ENCODE measurements at places on chromosomes 1 and 21.

GRCh38 chr1:85494074-85494903 lies 29.3 kb upstream of the DDAH1 start:
- no peak for DNase-seq

DNA sequence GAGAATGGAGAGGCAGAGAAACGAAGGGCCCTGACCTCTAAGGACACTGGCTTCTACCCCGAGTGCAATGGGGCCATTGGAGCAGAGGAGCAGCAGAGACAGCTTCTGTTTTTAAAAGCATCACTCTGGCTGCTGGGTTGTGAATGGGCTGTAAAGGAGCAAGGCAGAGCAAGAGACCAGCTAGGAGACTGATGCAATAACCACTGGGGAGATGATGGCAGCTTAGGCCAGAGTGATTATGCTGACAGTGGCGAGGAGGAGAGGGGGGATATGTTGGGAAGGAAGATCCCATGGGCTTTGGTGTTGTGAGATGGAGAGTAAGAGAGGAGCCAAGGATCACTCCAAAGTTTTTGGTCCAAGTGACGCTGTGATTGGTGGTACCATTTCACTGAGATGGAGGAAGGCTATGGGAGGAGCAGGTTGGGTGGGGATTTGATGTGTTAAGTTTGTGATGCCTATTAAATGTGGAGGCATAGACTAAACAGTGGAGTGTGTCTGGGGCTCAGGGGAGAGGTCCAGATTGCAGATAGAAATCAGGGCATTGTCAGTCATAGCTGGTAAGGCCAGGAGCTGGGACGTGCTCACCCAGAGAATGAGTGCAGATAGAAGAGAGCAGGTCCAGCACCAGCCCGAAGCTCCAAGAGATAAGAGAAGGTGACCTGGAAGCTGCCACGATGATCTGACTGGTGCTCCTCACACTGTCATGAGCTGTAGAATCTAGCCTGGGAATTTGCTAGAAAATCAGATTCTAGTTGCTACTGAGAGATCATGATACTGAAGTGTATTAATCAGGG lies 11.0 kb downstream of the TRAF5 start:
- no peak for DNase-seq

- no peak for DNase-seq
Measured at GRCh38 chr1:222561656-222562055, 13.8 kb upstream of the HHIPL2 start.

DNA sequence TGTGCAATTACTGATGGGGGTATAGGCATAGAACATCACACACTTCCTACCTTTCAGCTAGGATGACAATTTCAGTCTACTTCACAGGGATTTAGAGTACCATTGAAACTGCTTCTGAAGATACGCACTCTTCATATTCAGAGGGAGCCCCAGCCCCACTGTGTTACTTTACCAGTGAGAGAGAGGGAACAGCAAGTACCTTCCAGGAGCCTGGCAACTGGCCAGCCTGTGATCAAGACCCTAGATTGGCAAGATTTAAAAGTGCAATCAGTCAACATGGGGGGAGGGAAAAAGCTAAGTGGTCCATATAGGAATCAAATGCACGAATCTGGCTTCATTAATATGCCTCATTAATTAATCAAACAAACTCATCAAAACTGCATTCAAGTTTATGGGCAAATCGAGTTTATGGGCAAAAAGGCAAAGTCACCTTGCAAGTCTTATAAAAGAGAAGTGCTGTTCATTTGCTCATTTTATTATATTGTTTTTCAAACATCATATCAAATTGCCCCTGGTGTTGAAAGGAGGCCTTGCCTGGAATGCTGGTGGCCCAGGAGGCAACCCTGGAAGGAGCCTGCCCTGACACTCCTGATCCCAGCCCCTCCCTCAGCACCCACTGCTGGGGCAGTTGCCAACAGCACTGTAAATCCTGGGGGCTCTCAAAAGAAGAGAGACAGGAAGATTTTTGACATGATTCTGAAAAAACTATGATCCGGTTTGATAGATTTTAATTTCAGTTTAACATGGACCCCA lies 184.9 kb upstream of the DPT start:
- DNase-seq: no peak

DNA sequence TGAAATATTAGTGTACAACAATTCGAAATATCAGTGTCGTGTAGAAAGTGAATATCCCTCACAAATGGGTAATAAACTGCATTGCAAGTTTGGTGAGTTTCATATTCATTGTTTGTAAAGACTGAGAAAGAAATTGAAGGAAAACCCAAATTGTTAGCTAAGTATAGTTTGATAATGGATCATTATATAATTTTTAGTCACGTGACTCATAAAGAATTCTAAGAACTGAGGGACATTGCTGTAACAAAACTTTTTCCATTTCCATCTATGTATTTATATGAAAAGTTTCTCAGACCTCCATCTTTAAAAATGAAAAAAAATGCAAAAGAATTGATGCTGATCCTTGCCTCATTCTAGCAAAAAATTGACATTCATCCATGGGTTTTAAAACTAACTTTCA lies 36.0 kb upstream of the SGIP1 start:
- DNase-seq: no peak

- DNase-seq: no peak
Measured at GRCh38 chr1:15692121-15692682, 8.1 kb downstream of the PLEKHM2 start.

GRCh38 chr1:6646499-6647148 lies 22.0 kb downstream of the THAP3 start:
- DNase-seq: peak; percentile 57

GRCh38 chr1:110492573-110492972 lies 26.4 kb downstream of the KCNA10 start:
- no peak for DNase-seq

GRCh38 chr1:225973158-225973557 lies 26.0 kb downstream of the SDE2 start:
- DNase-seq: no peak

DNA sequence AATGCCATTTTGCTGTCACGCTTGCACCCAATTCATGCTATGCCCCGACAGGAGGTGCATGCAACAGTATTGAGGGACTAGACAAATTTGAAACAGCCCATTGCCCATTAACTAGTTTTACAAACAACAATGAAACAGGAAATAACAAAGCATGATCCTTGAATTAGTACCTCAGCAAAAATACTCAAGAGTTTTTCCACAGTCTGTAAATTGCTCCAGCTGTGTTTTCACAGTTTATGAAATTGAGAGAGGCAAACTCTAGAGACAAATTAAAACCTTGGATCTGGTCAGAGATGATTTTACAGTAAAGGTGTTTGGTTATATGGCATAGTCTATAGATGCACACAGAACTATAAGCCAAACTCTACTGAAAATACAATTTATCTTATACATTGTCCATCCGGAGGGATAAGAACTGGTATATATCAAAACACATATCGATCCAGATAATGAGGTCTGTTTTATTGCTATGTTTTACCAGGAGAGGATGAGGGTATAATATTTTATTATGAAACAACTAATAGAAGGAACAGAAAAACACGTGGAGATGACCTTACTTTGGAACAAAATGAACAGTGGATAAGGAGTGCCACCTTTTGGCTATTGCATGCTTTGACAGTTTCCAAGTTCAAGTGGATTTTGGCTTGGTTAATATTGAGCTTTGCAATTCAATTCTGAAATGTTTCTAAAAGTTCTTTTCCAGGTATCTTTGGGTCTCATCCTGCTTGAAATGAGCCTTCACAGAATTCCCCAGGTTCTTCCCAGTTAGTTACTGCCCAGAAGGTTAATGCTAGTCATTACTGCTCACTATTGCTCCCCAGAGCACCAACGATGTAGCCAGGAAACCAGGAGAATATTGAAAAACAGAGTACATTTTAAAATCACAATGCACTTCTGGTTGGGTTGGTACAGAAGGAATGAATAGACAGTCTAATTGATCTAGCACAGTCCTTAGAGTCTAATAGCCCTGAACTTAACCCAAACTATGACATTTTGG lies 45.7 kb downstream of the ZC3H11B start:
- DNase-seq: no peak

DNA sequence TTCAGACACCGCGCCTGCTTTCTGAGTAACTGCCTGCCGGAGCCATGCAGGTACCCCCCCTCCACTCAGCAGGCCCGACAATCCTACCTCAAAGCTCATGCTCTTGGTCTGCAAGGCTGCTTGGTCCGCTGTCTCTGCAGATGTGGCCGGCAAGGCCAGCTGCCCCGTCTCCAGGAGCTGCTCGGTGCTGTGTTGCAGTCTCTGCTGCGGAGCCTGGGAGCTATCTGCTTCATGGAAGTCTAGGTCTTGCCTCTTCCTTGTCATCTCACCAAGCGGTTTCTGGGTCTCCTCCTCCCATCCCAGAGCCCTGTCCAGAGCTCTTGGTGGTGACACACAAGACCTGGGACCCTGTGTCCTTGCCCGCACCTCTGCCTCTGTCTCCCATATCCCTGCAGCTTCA lies 24.0 kb upstream of the GNPAT start:
- no peak for DNase-seq

GRCh38 chr1:89169166-89169565 lies 6.6 kb downstream of the GBP7 start:
- DNase-seq: no peak

DNA sequence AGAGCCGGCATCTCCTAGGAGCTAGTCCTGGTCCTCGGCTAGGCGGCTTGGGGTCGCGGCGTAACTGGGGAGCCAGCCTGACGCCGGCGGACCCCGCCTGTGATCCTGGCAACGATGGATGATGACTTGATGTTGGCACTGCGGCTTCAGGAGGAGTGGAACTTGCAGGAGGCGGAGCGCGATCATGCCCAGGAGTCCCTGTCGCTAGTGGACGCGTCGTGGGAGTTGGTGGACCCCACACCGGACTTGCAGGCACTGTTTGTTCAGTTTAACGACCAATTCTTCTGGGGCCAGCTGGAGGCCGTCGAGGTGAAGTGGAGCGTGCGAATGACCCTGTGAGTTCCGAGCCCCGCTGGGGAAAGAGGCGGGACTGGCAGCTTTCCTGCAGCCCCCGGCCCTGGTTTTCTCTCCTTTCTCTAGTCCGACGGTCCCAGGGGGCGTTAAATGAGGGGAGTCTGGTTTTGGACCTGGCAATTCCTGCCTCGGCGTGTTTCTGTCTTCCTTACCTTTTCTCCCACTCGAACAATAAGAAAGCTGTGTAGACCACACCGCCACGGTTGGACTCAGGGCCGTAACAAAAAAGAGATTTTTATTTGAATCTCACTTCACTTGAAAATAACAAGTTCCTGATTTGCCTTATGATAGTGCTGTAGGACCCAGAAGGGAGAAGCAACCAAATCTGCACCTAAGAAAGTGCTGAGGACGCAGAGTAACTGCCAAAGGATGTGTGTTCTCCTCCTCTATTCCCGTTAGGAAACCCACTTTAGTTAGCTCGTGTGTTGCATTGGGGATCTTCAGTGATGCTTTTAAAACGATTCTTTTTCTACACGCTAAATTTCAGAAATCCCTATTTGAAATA lies at the start of gene SPRTN:
Gene SPRTN, plus strand, starts transcription at position 24 of the 859 bp plus-strand sequence. Its CDS starts 91 bp downstream, at position 115.
- DNase-seq: peak; percentile 94

GRCh38 chr1:205491794-205492193 lies 12.7 kb upstream of the CDK18 start:
- DNase-seq: no peak

DNA sequence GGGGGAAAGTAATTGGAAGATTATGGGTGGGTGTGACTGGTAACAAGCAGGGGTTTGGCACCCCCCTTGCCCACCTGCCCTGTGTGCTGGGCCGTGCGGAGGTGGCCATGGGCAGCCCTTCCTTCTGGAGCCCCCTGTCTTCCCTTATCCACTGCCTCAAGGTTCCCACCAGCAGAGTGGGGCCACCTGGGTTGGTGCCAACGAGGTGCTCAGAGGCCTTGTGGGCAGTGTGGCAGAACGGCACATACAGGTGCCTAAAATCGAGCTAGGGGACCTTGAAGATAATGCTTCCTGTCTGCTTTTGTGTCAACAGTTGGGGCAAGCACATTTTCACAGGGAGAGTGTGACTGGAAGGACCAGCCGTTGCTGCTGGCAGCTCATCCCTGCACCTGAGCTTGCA lies 161.8 kb downstream of the PCBP3 start:
- peak; percentile 12 for DNase-seq

DNA sequence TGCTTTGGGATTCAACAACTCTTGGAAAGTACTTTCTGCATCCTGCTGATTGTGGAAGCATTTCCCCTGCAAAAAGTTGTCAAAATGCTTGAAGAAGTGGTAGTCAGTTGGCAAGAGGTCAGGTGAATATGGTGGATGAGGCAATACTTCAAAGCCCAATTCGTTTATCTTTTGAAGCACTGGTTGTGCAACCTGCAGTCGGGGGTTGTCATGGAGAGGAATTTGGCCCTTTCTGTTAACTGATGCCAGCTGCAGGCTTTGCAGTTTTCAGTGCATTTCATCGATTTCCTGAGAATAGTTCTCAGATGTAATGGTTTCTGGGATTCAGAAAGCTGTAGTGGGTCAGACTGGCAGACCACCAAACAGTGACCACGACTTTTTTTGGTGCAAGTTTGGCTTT lies 47.6 kb upstream of the GJA5 start:
- DNase-seq: no peak

DNA sequence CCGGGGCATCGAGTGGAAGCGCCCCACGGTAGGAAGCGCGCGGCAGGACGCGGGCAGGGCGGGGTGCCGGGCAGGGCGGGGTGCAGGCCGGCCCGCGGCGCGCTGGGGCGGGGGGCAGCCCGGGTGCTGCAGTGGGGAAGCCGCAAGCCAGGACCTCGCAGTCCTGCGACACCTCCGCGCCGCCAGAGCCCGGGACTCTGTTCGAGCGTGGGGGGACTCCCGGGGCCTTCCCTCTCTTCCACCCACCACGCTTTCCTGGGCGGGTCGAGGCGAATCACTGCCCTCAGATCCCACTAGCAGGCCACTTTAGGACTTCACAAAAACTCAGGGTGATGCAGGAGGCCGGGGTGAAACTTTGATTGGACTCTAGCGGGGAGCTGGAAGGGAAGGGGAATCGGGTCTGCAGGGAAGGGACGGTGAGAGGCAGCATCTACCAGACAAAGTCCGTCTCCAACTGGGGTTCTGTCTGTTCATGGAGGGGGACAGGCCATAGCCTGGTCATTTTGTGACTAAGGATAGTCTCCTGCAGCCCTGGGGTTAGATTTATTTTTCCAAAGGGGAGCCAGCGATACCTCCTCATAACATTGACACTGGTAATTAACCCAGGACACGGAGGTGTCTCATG lies 623 bp downstream of the CAPN2 start:
- no peak for DNase-seq

DNA sequence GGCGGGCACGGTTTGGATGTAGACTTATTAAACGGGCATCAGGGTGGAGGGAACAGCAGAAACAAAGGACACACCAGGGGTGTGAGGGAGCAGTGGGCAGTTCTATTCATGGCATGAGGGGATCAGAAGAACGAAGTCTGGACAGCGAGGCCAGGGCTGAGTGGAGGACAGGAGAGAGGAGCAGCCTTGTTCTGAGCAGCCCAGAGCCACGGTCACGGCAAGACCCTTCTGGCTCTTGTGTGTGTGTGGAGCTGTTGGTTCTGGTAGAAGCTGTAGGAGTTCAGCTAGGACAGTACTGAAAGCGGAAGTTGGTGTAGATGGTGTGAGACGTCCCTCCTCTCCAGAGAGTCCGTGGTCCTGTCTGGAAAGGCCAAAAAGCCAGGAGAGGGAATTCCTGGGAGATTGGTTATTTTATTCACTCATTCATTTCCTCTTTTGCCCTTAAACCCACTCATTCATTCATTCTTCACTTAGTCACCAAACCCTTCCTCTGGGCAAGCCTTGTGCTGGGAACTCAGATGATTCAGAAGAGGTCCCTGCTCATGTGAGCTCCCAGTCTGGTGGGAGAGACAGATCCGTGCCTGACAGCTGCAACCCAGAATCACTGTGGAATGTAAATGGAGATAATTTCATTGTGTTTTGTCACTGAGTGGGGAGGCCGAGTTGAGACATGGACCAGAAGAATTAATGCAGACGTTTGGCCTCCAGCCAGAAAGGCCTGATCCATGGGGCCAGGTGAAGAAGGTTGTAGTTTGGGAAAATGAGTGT lies 4.1 kb upstream of the ACOT11 start:
- DNase-seq: no peak

GRCh38 chr1:234755449-234755863 lies 145.5 kb upstream of the IRF2BP2 start:
- DNase-seq: no peak

Measured in D341Med (cell line).